ENCODE measurements at places on chromosomes 6 and 20. TPM values are rescaled to one million over a fixed set of nuclear protein-coding genes. Genes with fewer than 3 reads are reported as not detected.

Gene ADGB
- not detected for total RNA-seq

Gene CST2
- total RNA-seq: 0.32 TPM

Gene DZANK1
- total RNA-seq: 2.7 TPM

Gene SLC17A2
- not detected for total RNA-seq

Gene ZNF165
- 1.1 TPM for total RNA-seq

Gene FNDC11
- 0.17 TPM for total RNA-seq

Gene NRN1
- total RNA-seq: 0.74 TPM

Gene MYT1
- 0.30 TPM for total RNA-seq

Gene LTB
- total RNA-seq: 0.38 TPM

Gene PAX1
- total RNA-seq: 0.05 TPM

Gene BMP5
- total RNA-seq: not detected

Gene SPATA25
- total RNA-seq: 0.28 TPM

Gene SSTR4
- total RNA-seq: 0.12 TPM

Gene GABRR1
- total RNA-seq: not detected

Gene EFCAB8
- not detected for total RNA-seq

Measured in A549 treated with CORT108297 at 1 μM for 4 hours (cell line).